HT1080 (cell line): ENCODE measurements at places on chromosomes 3 and 15.
A peak's percentile ranks its signal among the peaks of the same experiment; 100 is the strongest.

DNA sequence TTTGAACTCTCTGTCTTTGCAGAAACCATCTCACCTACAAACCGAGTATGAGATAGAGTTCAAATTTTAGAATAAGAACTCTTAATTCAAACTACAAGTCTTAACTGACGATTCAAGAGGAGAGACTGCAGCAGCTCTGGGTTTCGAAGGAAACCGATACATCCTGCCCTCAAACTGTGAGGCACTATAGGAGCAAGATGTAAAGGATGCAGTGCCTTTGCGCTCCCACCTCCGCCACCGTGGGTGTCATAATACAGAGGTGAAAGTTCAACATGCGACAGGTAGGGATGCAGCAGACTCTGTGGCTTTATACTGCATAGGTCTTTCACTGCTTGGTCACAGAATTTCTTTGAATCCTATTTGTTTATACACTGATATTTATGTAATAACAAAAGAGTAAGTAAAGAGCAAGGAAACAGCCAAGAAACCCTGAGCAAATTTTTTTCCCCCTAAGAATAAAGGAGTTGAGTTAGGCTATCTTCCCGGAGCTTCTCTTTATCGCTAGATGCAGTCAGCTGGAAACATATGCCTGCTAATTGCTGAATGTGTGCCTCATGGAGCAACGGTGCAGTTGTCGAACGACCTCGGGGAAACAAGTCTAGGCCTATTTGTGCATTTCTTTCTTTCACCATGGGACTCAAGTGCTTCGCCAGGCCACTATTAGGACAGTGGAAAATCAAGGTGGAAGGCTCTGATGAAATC is 1097.6 kb upstream of the CFAP20DC start:
- no peak for DNase-seq

DNA sequence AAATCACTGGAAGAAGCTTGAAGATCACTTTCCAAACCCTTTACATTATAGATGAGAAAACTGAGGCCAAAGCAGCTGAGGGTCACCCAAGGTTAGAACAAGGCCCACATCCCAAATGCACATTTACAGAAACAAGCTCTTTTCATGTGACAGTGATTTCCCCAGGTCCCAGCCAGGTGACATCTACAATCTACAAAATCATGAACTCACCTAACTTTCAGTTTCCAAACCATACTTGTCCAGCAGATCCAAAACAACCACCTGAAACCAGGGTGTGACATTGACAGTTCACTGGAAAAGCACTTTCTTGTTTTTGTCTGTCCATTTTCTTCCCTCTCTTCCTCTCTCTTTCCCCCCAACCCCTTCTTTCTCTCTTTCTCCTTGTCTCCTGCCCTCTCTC is 132.2 kb upstream of the PRICKLE2 start:
- DNase-seq: no peak

GRCh38 chr3:152346740-152347139 is 78.0 kb downstream of the MBNL1 start:
- no peak for DNase-seq

DNA sequence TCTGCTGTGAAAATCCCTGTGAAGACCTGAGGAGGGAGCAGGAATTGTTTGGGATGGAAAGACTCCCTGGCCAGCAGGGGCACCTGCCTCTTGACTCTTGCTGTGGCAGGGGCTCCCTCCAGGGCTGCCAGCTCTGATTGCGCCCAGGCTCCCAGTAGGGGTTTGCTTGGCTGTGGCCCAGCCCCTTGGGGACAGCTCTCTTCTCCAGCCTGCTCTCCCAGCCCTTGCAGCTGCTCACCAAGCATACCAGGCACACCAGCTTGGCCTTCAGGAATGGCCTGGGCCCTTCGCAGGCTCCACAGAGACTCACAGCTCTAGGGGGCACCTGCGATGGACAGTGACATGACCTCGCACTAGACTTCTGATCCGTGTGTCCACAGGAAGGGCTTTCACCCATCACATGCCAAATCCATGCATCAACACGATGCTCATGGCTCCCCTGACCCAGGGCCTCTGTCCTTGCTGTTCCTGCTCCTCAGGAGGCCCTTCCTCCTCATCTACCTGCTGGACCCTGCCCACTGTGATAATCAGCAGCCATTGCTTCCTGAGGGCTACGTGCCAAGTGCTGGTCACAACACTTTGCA is 61.8 kb downstream of the SCN5A start:
- DNase-seq: no peak

DNA sequence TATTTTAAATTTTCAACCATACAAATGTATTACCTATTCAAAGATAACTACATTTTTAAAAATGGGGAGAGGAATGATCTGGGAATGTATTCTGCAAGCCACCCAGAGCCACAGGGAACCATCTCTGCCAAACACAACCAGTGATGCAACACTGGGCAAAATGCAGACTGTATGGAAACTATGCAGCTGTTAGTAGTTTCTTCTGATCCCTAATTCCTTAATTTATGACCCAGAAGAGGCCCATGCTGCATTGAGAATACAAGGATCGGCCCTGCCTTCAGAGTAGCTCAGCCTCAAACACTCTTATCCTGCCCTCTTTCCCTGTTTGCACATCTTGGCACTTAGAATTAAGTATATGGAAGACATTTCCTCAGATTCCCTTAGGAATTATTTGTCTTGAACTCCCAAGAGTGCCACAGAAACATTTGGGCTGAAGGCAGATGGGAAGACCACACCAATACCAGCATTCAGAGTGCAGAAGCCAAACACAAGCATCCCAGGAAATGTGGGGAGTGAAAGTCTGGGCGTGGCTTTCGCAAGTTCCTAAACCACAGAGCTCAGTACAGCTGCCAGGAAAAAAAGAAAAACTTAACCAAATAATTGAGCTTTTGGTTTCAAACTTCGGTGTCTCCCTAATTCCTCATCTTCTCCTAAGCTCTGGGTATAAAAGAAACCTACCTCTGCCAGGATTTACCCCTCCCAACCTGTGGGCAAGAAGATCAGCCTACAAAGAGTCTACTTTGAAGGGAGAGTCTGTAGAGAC is 5.3 kb downstream of the SNUPN start:
- DNase-seq: no peak

DNA sequence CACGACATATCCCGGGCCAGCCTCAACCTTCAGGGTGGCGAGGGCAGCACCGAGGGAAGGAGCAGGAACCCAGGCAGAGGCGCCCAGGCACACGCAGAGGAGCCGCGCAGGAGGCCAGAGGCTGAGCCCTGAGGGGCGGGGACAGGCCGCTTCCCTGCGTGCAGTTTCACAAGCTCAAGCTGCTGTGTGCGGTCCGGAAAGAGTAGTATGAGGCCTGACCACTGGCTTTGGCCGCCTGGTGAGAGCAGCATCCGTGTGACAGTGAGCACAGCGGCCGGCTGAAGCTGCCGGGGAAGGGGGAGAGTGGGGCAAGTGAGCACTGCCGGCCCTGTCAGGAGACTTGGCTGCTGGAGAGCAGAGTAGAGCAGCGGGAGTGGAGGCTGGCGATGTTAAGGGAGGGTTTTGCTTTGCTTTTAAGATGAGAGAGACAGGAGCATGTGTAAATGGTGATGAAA is 8.7 kb downstream of the ZDHHC19 start:
- DNase-seq: no peak

DNA sequence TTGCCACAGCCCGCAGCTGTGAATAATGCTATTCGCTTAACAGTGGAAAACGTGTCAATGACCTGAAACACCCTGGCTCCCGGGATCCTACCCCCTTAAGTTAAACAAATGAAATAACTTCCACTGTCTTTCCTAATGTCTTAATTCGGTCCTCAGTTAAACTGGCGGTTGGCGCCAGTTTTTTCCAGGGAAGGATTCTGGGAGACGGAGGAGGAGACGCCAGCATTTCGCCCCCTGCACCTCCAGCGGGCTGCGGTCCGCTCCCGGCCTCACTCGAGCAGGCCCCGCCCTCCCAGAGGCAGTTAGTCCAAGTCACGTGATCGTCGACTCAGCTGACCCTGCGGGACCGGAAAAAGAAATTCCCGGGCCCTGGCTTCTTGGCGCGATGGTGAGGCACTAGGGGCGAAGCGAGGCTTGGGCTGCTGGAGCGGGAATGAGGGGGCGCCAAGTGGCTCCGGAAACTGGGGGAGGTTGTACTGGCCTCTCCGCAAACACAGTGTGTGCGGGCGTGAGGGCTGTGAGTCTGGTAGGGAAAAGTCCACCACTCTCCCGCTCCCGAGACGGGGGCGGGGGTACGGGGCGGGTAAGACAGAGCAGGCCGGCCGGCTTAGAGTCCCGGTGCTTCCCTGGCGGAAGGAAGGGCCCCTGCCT is at the start of gene COMMD4:
TSS of gene COMMD4 (plus strand) at position 359 of the 651 bp plus-strand sequence. CDS start at position 386, 27 bp downstream.
- DNase-seq: peak; percentile 92

GRCh38 chr15:68678746-68679145 is 100.0 kb downstream of the CORO2B start:
- no peak for DNase-seq

DNA sequence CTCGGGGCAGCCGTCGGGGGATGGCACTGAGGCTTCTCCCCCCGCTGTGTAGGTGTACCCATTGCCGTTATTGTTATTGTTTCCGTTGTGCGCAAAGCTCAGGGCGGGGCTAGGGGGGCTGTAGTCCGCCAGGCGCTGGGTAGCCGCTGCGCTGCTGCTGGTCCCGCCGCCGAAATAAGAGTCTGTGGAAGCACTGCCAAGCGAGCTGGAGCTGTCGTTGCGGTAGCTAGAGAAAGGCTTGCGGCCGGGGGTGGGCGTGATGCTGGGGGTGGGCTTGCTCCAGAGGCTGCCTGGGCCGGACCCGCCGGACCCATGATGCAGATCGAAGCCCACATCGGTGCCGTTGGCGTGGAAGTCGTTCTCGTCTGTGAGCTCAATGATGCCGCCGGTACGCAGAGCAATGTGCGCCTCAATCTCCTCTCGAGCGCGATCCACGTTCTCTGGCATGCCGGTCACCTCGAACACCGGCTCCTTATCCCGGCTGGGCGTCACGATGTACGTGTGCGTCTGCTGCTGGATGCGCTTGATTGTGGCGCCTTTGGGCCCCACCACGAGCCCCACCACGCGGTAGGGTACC is 1.9 kb downstream of the MEX3B start:
- no peak for DNase-seq

DNA sequence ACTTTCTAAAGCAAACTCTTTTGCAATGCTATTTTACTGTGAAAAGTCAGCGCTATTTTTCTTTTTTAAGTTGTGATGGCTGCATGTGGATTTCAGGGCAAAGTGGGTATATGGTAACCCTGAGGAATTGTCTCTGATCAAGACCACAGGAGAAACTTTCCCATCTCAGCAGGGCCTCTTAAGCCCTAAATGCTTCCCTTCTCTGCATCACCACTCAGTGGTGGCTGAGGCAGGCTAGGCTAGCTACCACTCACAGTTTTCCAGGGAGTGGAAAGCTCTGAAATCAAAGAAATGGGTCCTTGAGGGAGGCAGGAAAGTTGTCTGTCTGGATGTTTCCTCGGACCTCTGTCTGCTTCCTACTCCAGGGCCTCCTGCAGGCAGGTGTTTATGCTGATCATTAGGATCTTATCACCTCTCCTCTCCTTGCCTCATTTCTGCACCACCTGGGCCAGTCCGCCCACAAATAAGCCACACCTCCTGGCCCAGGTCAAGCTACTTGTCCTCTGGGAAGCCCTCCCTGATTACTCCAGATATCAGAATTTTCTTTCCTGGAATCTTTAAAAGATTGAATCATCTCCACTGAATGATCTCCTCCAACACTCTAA is 37.0 kb downstream of the CEMIP start:
- no peak for DNase-seq

DNA sequence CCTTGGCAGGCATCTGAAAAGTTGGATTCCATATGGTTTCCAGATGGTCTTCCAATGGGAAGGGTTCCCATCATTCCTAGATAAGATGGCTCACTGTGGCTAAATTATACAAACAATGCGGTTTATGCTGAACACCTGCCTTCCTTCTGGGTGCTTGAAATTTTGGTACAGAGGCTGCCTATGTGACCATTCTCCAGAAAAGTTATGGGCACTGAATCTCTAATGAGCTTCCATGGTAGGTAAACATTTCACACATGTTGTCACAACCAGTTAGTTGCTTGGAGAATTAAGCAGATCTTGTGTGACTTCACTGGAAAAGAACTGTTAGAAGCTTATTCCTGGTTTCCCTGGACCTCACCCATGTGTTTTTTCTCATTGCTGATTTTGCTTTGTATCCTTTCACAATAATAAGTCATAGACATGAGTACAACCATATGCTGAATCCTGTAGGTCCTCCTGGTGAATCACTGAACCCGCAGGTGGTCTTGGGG is 30.1 kb downstream of the PLOD2 start:
- DNase-seq: no peak

- peak; percentile 27 for DNase-seq
These were observed 17.3 kb upstream of the SLC28A2 start for GRCh38 chr15:45234562-45235235.

DNA sequence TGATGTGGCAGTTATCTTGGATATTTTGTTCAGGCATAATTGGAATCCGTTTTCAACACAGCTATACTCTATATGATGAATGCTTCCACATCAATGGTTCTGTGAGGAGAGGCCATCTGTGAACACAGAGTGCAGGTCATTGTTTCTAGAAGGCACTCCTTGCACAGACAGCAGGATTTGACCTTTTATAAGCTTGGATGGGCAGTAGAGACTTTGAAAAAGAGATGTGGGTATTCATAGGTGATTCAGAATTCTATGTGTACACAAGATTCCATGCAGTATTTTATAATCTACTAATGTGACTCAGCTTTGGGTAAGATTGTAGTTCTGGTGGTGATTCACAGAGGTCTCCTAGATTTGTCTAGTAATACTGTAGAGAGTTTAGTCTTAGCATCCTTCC is 12.5 kb downstream of the ARPP21 start:
- peak; percentile 85 for DNase-seq

GRCh38 chr3:49876567-49876966 is 6.9 kb upstream of the CAMKV start:
- DNase-seq: no peak

GRCh38 chr3:182046166-182046764 is 334.5 kb downstream of the SOX2 start:
- DNase-seq: no peak
